ENCODE measurements at places on chromosomes 5 and 9.

GRCh38 chr5:132090107-132090506 lies 16.5 kb downstream of the CSF2 start:
- no peak for DNase-seq

GRCh38 chr5:171797543-171797942 lies 11.9 kb downstream of the SMIM23 start:
- DNase-seq, result no peak

DNA sequence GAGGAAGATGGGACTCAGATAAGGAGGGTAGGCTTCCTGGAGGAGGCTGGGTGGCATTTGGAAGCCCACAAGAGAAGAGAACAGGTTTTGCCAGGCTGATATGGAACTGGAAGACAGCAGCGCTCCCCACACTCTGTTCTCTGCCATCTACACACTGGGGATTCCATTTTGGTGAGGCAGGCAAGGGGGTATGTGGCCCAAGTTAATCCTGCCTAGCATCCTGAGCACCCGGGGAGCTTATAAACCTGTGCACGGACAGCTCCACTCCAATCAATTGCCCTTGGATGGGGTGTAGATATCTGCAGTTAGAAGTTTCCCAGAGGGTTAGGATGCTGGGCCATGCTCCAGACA lies 158.8 kb downstream of the MACROH2A1 start:
- no peak for DNase-seq

GRCh38 chr5:88673253-88674105 lies 209.5 kb downstream of the MEF2C start:
- DNase-seq, result no peak

All from GM12865 (cell line).